Stimulated activated CD4-positive, alpha-beta T cell treated with anti-CD3 and anti-CD28 coated beads, Interleukin-15, amount 100 ng/mL, for 48 hours (primary cell): ENCODE measurements at places on chromosomes 16 and 17.

DNA sequence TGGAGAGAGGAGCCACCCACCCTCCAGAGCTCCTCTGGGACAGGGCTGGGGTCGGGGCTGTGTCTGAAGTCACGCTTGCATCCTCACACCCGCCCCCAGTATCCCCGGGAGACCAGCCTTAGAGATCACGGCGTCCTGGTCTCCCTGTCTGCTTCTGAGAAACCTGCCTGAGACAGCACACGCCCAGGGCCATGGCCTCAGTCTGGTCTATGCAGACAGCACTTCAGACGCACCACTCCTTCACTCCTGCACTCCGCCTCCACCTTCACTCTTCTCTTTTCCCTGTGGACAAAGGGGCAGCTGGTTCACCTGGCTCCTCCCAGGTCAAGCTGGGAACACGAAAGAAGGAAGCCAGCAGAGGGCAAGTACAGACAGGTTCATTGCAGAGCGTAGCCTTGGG is 248.0 kb upstream of the GSE1 start:
- no peak for DNase-seq

DNA sequence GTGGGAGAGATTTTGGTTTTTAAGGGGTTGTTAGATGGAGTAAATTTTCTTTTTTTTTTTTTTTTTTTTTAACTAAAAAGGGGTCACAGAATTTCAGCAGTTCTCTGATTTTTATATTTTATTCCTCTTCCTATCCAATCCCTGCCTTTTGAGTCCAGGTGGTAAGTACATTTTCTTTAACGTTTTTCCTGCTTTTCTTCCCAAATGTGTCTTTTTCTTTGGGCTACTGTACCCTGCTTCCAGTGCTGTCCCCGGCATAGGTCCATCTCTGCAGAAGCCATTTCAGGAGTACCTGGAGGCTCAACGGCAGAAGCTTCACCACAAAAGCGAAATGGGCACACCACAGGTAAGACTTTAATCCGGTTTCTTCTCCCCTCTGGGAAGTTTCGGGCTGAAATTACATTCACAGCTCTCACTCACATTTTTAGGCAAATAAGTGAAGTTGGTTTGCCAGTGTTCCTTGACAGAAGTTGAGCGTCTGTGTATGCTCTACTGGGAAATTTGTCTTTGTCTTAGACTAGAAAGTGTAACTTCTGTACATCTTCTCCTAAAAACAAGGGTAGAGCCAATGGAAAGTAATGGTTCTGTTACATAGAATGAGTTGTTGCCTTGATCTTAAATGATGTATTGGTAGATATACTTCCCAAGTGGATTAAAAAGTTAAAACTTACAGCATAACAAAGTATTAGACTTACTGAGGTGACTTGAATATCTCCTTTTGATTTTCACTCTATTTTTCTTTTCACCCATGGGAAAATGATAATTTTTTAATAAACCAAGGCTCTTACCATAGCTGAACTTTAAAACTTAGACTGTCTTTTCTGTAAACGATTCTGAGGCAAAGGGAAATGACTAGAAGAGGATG is 54.5 kb downstream of the TUBD1 start:
- no peak for DNase-seq

GRCh38 chr17:14545156-14545906 is 244.4 kb downstream of the HS3ST3B1 start:
- no peak for DNase-seq

DNA sequence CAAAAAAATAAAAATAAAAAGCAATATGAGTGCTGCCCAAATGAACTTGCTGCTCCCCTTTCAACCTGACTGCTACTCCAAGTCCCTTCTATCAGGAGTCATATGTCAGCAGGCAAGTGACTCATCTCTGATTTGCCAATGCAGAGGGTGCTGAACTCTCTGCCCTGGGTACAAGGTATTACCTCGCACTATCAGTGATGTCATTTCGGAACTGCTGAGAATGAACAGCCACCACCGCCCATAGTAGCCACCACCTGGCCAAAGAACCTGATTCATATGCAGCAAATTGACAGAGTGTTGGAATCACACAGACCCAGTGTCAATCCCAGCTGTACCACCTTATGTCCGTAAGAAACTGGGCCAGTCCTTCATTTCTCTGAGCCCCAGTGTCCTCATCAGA is 31.2 kb downstream of the LYRM9 start:
- DNase-seq = no peak

GRCh38 chr16:23058576-23058975 is 90.7 kb downstream of the USP31 start:
- no peak for DNase-seq

GRCh38 chr17:41020336-41020735 is 6.7 kb downstream of the KRTAP1-5 start:
- DNase-seq = no peak

GRCh38 chr16:52389045-52389444 is 157.9 kb downstream of the TOX3 start:
- no peak for DNase-seq

GRCh38 chr16:57510016-57510871 is 24.0 kb upstream of the DOK4 start:
- no peak for DNase-seq

- no peak for DNase-seq
These were observed 156.0 kb downstream of the GSG1L start for GRCh38 chr16:27907457-27907972.

- DNase-seq = no peak
These were observed 435.7 kb downstream of the ZFHX3 start for GRCh38 chr16:72612256-72612655.

DNA sequence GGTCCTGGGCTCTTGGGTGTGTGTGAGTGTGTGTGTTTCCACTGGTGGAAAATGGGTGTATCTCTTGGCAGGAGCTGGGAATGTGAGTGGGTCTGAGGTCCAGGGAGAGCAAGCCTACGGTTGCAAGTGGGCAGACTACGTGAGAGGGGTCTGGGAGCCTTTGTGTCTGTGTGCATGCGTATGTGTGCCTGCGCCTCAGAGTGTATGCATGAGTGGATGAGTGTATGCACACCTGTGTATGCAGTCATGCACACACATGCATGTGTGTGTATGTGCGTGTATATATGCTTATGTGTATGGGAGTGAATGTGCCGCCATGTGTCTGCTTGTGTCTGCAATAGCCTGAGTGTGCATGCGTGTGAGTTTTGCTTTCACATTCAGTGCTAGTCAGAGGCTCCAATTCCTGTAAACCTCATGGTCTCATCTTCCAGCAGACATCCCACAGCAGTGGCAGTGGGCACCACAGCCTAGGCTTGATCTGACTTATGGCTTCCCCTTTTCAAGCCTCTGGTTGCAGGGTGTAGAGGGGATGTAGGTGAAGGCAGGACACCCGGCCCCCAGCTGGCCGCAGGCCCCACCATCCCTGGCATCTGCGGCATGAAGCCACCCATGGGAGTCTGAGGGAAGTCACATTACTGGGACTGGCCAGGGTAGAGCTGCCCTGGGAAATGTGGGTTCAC is 19.7 kb upstream of the RMI2 start:
- no peak for DNase-seq

- no peak for DNase-seq
These were observed 59.4 kb upstream of the XYLT1 start for GRCh38 chr16:17529982-17530760.

DNA sequence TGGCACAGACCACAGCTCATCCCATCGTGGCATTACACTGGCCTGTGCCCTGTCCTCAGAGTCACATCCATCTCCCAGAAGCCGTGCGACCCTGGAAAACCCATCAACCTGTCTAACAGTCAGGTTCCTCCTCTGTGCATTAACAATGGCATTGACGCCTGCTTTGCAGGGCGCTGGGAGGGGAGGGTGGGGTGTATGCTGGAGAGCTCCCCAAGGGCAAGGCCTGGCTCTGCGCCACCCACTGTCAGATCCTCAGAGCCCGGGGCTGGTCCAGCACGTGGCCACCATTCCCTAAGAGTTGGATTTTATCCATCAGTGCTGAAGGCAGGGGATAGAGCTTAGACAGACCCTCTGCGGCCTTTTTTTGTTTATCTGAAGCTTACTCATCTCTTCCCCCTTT is 28.7 kb downstream of the NOS2 start:
- DNase-seq = no peak

GRCh38 chr16:30692396-30693064 is 6.4 kb upstream of the SRCAP start:
- no peak for DNase-seq

DNA sequence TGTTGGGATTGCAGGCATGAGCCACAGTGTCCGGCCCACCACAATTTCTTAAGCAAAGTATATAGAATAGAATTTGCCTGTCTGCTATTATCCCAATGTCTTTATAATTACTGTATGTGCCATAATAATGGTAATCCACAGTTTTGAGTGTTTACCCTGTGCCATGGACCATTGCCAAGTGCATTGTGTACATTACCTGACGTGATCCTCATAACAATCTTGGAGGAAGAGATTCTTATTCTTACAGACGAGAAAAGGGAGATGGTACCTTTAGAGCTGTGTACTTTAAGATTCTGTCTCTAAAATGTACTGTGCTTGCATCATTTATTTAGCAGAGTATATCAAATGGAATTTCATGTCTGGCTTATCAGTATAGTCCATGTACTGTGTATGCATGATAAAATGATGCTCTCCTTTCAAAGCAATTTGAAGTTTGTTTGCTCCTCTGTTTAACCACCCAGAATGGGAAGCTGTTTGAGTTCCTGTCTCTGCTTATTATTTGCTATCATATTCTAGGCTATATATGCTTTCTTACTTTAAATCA is 13.8 kb upstream of the CDR2 start:
- no peak for DNase-seq

GRCh38 chr16:4265676-4266075 is 7.1 kb downstream of the TFAP4 start:
- no peak for DNase-seq

DNA sequence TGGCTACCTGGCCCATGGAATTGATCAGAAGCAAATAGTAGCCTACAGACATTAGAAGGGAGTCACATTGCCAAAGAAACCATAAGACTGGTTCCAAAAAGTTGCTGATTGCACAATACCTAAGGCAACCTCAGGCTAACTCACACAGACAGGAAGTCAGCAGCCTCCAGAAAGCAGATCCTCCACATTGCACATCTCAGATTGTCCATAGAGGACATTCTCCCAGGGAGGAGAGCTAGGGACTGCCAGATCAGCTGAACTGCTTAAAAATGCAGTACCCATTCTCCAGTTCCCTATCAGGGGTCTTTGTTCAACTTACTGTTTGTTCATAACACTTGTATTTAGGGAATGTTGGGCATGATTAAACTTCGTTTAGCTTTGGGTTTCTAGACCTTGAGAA is 4.2 kb downstream of the CCL3 start:
- no peak for DNase-seq

GRCh38 chr17:33964344-33964979 is 290.6 kb upstream of the CCL2 start:
- no peak for DNase-seq

GRCh38 chr16:77971306-77972061 is 50.9 kb upstream of the CLEC3A start:
- peak; percentile 64 for DNase-seq

DNA sequence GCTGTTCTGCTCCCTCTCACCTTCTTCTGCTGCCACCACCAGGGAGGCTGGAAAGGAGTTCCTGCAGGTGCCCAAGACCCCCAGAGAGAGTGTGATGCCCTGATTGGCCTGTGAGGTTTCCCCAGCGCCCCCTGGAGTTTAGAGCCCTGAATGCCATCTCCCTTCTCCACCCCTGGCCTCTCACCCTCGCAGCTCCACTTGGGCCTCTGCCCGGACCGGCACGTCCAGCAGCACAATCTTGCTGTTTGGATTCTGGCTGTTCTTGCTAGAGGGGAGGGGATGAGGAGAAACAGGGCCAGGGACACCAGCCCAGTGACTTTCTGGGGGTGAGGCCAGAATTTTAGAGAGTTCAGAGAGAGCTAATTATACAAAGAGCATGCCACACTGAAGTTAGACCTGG is 12.5 kb upstream of the FAM171A2 start:
- DNase-seq = no peak

DNA sequence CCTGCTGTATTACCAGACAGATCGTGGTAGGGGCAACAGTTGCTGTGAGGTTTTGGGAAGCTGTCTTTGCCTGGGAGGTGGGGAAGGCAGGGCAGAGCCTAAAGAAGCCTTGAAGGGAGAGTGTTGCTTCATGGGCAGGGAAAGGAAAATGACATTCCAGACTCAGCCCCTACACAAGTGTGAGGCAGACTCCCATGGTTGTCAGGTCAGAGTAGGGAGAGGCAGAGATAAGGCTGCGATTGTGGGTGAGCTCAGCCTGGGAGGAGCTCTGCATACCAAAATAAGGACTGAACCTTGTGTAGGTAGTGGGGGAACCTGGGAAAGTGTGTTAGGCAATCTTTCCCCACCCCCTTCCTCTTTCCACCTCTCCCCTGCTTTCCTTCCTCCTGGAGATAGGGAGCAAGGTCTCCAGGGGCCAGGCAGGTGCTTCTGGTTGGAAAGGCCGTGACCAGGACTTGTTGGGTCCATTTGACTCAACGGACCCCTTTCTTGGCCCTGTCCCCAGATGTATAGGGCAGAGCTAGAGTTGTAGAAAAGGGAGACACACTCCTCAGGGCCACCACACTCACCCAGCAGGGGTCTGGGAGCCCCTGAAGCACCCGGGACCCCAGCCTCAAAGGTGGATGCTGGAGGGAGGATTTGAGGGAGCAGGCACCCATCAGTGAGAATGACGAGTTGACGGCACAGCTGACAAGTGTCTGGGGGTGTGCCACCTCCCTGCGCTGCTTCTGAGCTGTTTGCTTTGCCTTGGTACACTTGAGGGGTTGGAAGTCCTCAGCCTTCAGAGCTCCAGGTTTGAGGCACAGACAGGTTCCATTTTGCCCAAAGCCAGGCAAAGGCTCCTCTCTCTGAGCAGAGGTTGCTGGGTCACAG is 18.5 kb upstream of the TOB1 start:
- no peak for DNase-seq
